ENCODE measurements at places on chromosomes 11 and 22. TPM values are rescaled to one million over a fixed set of nuclear protein-coding genes. Genes with fewer than 3 reads are reported as not detected.

DNA sequence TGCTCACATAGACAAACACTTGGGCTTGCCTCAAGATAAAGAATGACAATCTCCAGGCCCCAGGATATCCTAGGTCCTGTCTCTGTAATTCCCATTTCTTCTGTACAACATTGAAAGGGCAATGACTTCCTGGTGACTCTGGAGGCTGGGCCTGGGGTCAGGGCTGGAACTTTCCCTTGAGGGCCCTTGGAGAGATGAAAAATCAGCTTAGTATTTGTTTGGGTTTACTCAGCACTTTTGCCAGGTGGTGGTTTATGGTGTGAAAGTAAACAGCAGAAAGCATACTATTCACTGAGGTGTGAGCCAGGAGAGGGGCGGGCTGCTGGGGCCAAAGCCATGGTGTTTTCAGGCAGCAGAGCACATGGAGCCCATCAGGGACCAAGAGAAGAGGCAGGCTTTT is 214.7 kb upstream of the NARS2 start:
- DNase-seq: no peak

GRK3 gene
- 7.6 TPM for total RNA-seq

DNA sequence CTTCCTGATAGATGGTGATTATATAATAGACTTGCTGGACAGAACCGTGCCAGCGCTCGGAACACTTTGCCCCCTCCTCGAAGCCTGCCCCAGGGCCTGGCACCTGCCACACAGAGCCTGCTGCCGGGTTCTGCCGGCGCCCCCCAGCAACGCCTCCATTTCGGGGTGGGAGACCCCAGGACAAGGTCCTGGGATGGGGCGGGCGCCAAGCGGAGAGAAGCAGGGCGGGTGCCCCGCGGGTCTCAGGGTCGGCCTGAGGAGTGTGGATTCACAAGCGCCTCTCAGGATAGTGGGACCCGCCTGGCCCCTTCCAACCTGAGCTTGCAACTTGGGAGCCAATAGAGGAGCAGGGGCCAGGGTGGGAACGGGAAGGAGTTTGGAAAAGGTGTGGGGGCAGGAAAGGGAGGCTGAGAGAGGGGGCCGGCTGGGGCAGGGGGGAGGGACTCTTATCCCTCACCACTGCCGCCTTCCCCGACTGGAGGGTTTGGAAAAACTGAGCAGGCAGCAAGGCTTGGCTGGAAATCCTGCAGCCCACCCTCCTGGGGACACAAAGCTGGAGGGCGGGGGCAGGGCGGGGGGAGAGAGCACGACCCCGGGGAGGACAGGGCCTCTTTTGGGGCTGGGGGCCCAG is 3.3 kb upstream of the BCL9L start:
- no peak for DNase-seq

- no peak for DNase-seq
Observed at GRCh38 chr11:103396237-103396636, 287.0 kb downstream of the DYNC2H1 start.

SMC1B gene
- not detected for total RNA-seq

- no peak for DNase-seq
Observed at GRCh38 chr11:64631675-64632074, 40.7 kb downstream of the SLC22A12 start.

SF3A1 gene
- total RNA-seq: 123 TPM

Data from thyroid gland (tissue), 4 donors.